Dermis lymphatic vessel endothelial cell (primary cell): ENCODE measurements at places on chromosomes 7 and 10. TPM values are rescaled to one million over a fixed set of nuclear protein-coding genes. Genes with fewer than 3 reads are reported as not detected.

Gene IL2RA
- total RNA-seq = not detected in 2 replicates

Gene TEX47
- total RNA-seq = not detected in 2 replicates

Gene GTF2IRD1
- total RNA-seq = 4.1 and 4.3 TPM in 2 replicates

Gene IFIT3
- total RNA-seq = 11.2 and 18.7 TPM in 2 replicates

Gene PPP1R3A
- not detected in 2 replicates for total RNA-seq

Gene CPA1
- not detected in 2 replicates for total RNA-seq

Gene WDFY4
- 0.11 TPM in 1 of 2 replicates, not detected in the other for total RNA-seq
